SJSA1 (cell line): ENCODE measurements at places on chromosomes 13 and 19. TPM values are rescaled to one million over a fixed set of nuclear protein-coding genes. Genes with fewer than 3 reads are reported as not detected.

- no peak for DNase-seq
Observed at GRCh38 chr19:38183251-38183897, 40.6 kb downstream of the DPF1 start.

DNA sequence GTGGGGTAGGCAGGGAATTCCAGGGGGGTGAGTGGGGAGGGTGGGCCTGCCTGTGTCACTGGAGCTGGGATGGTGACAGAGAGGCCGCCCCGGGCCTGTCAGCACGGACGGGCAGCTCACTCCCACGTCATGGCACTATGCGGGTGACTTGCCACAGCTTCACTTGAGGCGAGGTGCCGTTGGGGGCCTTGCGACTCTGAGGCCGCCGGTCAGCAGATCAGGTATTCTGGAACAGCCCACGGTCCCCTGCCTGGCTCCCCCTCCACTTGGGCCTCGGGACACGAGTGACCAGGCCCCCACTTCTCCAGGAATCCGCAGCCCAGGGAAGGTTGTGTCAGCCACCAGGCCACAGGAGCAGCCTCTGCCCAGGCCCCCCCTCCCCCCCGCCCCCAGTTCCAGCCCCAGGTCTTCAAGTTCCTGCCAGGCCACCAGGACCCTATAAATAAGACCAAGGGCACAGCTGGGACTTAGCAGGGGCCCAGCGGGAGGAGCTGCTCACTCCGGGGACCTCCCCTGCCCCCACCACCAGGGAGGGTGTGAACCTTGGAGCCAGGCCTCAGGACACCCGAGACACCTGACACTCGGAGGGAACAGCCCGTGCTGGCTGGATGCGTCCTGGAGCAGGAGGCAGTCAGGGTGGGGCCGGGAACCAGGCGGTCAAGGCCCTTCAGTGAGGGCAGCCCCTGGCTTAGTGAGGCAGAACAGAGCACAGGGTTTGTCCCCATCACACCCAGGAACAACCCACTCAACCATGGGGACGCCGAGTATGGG lies 2.7 kb upstream of the MIDN start:
- DNase-seq: no peak

- no peak for DNase-seq
Observed at GRCh38 chr13:114024603-114025404, 50.9 kb upstream of the C13orf46 start.

DNA sequence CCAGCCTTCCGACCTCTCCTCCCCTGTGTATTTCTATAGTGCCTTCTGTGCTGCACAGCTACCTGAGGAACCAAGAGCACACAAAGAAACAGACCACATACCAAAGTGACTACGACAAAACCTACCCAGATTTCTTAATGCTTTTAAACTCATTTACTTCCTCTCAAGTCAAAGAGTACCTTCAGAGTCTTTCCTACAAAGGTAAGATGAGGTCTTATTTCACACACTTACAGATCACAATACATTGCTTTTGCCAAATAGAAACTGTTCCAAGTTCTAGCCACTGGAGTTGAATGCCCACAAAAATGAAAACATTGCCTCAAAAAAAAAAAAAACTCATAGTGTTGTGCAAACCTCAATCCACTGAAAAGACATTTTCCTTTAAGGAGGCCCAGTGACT lies 36.4 kb downstream of the TEX26 start:
- no peak for DNase-seq

DNA sequence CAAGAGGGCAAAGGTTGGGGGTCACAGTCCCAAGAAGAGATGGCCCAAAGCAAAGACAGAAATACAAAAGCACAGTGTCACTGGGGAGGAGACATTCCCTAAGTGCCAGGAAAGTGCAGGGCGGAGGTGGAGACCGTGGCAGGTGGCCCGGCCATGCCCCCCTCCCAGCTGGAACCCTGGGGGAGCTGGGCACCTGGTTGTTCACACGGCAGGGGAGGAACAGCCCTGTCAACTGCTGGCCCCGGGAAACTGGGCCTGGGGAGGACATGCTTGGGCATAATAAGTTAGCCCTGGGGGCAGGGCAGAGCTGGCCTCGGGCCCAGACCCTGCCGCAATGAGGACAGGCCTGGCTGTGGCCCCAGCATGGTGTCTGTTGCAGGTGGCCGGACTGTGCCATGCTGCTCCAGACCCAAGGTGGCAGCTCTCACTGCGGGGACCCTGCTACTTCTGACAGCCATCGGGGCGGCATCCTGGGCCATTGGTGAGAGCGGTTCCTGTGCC lies 7.4 kb downstream of the HPN start:
- no peak for DNase-seq

DNA sequence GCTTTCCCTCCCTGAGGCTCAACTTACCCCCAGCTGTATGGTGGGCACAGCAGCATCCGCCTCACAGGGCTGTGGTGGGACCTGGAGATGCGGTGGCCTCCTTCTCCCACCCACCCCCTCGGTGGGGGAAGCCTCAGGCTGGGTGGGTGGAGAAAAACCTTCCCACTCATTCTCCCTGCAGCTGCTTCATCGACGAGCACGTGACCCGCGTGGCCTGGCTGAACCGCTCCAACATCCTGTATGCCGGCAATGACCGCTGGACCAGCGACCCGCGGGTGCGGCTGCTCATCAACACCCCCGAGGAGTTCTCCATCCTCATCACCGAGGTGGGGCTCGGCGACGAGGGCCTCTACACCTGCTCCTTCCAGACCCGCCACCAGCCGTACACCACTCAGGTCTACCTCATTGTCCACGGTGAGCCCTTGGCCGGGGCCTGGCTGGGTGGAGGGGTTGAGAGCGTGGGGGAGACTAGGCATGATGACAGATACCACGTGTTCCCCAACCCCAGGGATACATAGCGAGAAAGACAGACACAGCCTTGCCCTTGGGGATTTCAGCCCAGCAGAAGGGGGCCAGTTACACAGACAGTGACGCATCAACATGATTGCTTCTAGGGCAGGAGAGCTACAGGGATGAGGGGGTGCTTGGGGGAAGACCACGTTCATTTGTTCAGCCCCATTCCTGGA lies 12.2 kb downstream of the IGLON5 start:
- no peak for DNase-seq

DNA sequence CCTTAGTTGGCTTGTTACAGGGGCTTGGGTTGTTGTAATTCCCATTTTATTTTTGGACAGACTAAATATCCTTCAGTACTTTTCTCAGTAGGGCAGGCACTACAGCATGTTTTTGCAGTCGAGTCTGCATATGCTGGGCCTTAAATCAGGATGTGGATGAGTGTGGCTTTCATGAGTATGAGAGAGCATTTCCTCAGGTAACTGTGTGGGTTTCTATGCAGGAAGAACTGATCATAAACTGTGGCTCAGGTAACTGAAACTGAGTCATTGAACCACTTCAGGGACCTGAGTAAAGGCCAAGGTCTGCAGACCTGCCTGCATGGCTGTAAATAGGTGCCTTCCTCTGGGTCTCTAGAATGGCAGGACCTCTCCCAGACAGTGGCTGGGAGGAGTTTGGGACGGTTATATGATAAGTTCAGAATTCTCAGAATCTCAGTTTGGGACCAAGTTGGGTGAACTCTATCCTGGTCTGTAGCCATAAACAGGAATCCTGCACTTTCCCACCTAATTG lies 112.1 kb downstream of the ZNF737 start:
- no peak for DNase-seq

- no peak for DNase-seq
Observed at GRCh38 chr13:61142506-61142905, 273.1 kb downstream of the PCDH20 start.

DNA sequence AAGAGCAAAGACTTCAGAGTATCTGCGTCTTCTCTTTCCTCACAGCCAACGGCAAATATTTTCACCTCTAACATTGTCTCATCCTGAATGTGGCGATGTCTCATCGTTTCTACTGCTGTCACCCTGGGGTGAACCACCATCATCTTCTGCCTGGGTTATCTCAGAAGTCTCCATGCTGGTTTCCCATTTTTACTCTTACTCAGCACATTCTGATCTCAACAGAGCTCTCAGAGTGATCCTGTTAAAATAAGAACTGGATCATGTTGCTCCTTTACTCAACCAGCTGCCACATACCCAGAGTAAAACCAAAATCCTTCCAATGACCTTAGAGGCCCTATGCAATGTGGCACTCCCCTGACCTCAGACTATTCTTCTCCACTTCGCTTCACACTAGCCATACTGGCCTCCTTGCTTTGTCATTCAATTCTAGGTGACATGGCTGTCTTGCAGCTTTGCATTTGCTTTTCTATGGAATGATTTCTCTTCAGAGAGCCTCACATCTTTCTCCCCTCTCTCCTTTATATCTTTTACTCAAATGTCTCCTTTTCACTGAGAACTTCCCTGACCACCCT lies 7.8 kb upstream of the OLFM4 start:
- no peak for DNase-seq

GRCh38 chr19:58304748-58305064 lies 471 bp upstream of the ERVK3-1 start:
- no peak for DNase-seq

GRCh38 chr13:88592105-88592504 lies 920.9 kb downstream of the SLITRK5 start:
- no peak for DNase-seq

SLITRK6 gene
- 0.32 TPM in 1 of 2 replicates, not detected in the other for total RNA-seq

SLC17A7 gene
- not detected in 2 replicates for total RNA-seq
